Stimulated activated CD4-positive, alpha-beta T cell treated with anti-CD3 and anti-CD28 coated beads, Interleukin-1b, Interleukin-23, amount 100 ng/mL, for 1 hour (primary cell): ENCODE measurements at places on chromosomes 1 and 21.

- no peak for DNase-seq
These were observed 71.4 kb downstream of the MEGF6 start for GRCh38 chr1:3539707-3540425.

DNA sequence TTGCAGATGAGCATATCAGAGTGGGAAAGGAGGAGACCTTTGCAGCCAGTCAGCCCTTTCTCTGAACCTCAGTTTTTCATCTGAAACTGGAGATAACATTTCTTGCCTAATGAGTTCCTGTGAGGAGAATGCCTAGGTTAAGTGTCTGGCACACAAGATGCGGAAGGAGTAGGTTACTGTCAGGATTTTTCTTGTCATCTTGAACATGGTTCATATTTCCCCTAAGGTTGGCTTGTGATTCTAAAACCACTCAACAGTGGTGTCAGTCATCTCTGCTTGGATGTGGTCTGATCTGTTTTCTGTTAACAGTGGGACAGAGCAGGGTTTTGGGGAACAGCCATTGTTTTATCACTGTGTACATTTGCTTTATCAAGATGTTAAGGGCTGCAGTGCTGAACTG is 70.6 kb downstream of the TGFB2 start:
- no peak for DNase-seq

- DNase-seq: no peak
These were observed 12.4 kb downstream of the TMCC2 start for GRCh38 chr1:205240118-205240517.

DNA sequence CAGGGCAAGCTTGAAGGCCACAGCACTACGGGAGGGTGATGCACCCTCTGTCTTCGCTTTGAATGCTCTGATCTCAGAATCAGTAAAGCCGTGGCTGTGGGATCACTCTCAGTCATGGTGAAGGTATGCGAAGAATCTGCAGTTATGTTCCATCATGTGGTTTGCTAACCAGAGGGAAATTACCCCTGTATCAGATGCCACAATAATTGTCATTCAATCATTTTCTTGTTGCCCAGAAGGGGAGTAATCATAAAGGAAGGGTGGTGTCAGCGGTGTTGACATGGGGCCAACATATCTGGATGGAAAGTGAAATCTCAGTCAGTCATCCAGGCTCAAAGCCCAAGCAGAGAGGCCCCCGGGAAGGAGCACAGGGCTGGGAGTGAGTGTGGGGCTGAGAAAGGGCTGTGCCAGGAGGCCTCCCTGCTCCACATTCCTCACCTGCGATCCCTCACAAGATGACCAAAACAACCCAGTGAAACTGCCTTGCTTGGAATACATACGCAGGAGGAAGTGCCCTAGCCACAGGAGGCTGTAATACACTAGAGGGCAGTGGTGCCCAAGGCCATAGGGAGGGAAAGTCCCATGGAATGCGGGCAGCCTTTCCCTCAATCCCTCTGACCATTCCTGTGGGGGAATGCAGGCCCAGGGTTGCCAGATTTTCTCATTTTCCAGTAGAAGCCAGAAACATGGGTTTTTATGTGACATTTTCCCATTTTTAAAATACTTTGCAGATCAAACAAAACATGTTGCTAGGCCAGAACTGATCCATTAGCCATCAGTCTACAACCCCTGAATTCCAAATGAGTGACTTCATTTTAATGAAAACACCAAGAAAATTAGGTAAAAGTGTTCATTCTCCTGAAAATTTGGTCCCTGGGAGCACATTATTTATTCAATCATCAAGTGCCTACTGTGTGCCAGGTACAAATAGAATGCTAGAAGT is 95.7 kb upstream of the VANGL1 start:
- no peak for DNase-seq
